ENCODE measurements at places on chromosomes 4 and X. TPM values are rescaled to one million over a fixed set of nuclear protein-coding genes. Genes with fewer than 3 reads are reported as not detected.
A peak's percentile ranks its signal among the peaks of the same experiment; 100 is the strongest.

UGT2B15 gene
- 0.28 TPM for total RNA-seq

- no peak for DNase-seq
These were observed 256.0 kb downstream of the DHX15 start for GRCh38 chr4:24328310-24328709.

GRCh38 chr4:98363431-98363830 is 102.2 kb downstream of the RAP1GDS1 start:
- no peak for DNase-seq

GRCh38 chrX:11188664-11189063 is 77.5 kb downstream of the HCCS start:
- peak; percentile 7 for DNase-seq

DNA sequence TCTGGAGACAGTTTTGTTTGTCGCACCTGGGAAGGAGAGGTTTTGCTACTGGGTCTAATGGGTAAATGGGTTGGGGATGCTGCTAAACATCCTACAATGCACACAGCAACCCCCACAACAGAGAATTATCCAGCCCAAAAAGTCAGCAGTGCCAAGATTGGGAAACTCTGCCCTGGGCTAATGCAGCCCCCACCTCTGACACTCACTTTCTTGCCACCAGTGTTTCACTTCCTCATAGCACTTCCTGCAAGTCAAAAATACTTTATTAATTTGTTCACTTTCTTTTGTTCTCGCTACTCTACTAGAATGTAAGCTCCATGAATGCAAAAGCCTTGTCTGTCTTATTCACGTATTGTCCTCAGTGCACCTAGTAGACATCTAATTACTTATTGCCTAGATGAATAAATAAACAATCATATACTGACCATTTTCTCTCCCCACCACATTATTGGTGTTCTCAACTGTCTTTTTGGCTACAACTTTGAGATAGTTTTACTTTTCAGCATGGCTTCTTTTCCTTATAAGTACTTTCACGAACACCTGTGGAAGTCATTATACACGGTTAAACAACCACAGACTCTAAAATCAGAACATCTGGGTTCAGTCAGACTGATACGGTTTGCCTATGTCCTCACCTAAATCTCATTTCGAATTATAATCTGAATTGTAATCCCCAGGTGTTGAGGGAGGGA is 82.0 kb upstream of the PITX2 start:
- no peak for DNase-seq

GRCh38 chr4:141246683-141247429 is 26.2 kb downstream of the ZNF330 start:
- no peak for DNase-seq

Data from HT-29 (cell line).